CD4-positive, alpha-beta T cell treated with Interleukin-12 subunit alpha and Interleukin-12 subunit beta, for 1 hour (primary cell): ENCODE measurements at places on chromosomes 7 and 10.

GRCh38 chr7:20450536-20450935, 119.8 kb downstream of the ITGB8 start:
- no peak for DNase-seq

- no peak for DNase-seq
These were observed 35.3 kb upstream of the CYTH3 start for GRCh38 chr7:6307762-6308161.

GRCh38 chr7:69429911-69430383, 168.3 kb upstream of the AUTS2 start:
- DNase-seq = no peak

DNA sequence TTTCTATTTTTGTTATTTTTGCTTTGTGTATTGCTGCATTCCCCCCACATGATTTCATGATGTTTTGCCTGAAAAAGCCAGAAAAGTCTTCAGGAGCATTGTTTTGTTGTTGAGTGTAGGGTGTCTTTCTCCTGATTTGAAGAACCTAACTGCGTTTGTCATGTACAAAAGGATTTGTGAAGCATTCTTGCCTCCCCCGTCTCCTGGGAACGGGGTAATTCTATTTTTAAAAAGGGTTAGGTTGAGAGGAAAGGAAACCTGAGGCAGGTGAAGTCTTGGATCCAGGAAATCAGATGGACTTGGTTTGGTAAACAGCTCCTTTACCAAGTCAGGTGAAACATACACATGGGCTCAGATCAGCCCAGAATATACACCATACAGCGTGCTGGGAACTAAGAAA, 26.0 kb upstream of the BTBD16 start:
- no peak for DNase-seq

DNA sequence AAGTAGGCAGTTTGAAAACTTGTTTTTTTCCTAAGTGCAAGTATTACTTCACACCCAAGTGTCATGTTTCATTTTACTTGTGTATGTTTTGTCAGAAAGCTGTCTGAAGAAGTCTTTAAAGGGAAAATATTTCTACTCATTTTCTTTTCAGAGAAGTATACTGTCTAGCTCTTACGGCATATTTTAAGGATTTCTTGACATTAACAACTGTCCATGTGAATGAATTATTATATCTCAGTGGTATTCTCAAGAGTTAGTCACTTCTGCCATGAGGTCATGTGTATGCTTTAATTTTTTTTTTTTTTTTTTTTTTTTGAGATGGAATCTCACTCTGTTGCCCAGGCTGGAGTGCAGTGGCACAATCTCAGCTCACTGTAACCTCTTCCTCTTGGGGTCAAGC, 229.5 kb downstream of the BICC1 start:
- DNase-seq = no peak

DNA sequence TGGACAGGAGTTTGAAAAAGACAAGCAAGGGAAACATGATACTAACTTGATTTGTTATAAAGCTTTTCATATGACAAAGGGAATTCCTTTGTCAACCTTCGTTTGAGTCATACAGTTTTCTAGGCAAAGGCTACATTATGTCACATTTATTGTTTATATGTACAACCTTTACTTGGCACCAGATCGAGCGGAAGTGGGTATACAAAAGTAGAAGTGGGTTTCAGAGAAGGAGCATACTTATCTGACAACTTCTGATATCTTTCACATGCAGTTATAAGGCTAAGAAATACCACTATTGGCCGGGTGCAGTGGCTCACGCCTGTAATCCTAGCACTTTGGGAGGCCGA, 11.0 kb downstream of the STMP1 start:
- no peak for DNase-seq

- DNase-seq = no peak
These were observed 17.5 kb upstream of the MTPN start for GRCh38 chr7:135994466-135995205.

- no peak for DNase-seq
These were observed 146.3 kb downstream of the ZNF22 start for GRCh38 chr10:45147000-45147399.

DNA sequence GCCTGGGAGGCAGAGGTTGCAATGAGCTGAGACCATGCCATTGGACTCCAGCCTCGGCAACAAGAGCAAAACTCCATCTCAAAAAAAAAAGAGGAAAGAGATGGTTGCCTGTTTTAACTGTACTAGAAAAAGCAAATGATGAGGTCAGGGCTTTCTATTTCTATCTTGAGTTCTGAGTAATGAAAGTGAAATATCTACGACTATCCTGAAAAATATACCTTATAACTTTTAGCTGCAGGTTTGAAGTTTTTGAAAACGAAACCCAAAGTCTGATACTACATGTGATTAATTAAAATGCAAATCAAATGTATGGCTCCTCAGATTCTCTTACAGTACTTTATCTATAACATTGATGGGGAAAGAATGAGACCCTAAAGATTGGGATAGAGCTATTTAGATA, 636.2 kb upstream of the LRRN3 start:
- no peak for DNase-seq

GRCh38 chr10:78537018-78537417, 503.4 kb downstream of the RPS24 start:
- DNase-seq = no peak
